ENCODE measurements at places on chromosomes 16 and 17. TPM values are rescaled to one million over a fixed set of nuclear protein-coding genes. Genes with fewer than 3 reads are reported as not detected.

The TSPOAP1 gene
- 3.2 TPM for total RNA-seq

The OR2C1 gene
- not detected for total RNA-seq

The KRTAP3-1 gene
- total RNA-seq, result not detected

The GNGT2 gene
- not detected for total RNA-seq

The CCL17 gene
- not detected for total RNA-seq

The GRAP gene
- total RNA-seq, result 0.72 TPM

The ASPHD1 gene
- total RNA-seq, result 6.5 TPM

The ZNF624 gene
- total RNA-seq, result 4.8 TPM

The MPP2 gene
- total RNA-seq, result 5.7 TPM

Measured in epithelial cell of alveolus of lung (primary cell).